ENCODE measurements at places on chromosomes 6 and 20. TPM values are rescaled to one million over a fixed set of nuclear protein-coding genes. Genes with fewer than 3 reads are reported as not detected.

GRCh38 chr6:12064538-12065071, 52.5 kb downstream of the HIVEP1 start:
- H3K27me3 ChIP-seq = no peaks in the 10 kb centered on the region
- DNase-seq = no peak
- no peak overlapping the region for H3K4me3 ChIP-seq
- H3K4me1 ChIP-seq = no peaks in the 10 kb centered on the region
- no peak overlapping the region for H3K27ac ChIP-seq

DNA sequence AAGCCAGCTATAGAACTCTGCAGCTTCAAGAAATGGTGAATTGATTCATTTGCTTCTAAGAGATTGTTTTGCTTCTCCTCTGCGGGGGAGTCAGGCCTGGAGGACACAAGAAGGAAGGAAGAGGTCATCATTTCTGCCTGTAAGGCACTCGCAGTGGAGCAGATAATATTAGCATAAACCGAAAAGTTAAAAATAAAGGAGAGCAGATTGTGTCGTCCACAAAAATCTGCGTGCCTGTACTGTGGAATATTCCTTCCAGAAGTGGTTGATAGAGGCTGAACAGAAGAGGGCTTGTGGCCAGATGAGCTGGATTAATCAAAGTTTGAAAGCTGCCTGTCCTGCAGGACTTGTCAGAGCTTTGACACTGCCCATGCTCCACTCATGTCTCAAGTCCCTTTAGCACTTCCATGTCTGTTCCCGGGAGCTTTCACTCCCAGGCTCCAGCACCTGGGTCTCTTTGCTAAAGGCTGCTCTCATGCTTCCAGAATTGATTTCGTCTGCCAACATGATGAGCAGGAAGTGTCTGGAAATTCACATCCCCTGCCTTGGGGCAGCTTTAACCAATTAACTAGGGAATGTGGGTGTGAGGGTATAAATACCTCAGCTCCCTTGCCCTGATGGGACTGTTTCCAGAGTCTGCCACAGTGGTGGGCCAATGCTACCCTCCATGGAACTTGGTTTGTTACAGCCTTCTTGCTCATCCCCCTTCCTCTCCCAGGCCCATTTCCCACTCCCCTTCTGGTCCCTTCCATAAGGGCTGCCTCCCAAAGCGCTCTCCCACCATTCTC, 65.1 kb upstream of the STX16 start:
- H3K4me1 ChIP-seq = no peaks in the 10 kb centered on the region
- no peak overlapping the region for H3K4me3 ChIP-seq
- 0 out of 2 replicates have a peak, but pooled peaks cover 4% of the 10 kb centered on the region for H3K27me3 ChIP-seq
- no peaks in the 10 kb centered on the region for H3K36me3 ChIP-seq
- H3K27ac ChIP-seq = no peak overlapping the region

GRCh38 chr20:42338294-42339201, 720.4 kb upstream of the CHD6 start:
- H3K36me3 ChIP-seq = no peaks in the 10 kb centered on the region
- no peak overlapping the region for H3K27ac ChIP-seq
- H3K4me1 ChIP-seq = no peaks in the 10 kb centered on the region
- no peak overlapping the region for H3K4me3 ChIP-seq

DNA sequence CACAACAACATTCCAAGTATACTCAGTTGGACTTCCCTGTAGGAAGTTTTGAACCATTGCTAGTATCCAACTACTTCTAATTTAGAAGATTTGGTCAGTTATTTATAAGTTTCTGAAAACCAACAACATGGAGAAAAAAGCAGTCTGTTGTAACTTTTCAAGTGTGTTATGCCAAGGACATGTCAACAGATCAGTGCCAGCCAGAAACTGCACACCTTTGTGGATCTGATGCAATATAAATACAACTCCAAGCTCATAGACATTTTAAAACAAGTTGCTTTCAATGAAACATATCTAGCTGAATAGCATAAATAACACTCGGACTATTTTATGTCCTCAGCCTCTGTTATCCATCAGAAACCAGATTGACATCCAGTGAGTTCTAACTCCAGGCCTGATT, 58.3 kb upstream of the CARMIL1 start:
- no peak overlapping the region for H3K27ac ChIP-seq
- no peak for DNase-seq

GRCh38 chr6:69232008-69232407, 564.8 kb downstream of the LMBRD1 start:
- no peaks in the 10 kb centered on the region for H3K4me1 ChIP-seq
- no peaks in the 10 kb centered on the region for H3K27me3 ChIP-seq
- H3K36me3 ChIP-seq = no peaks in the 10 kb centered on the region
- no peak overlapping the region for H3K4me3 ChIP-seq
- H3K27ac ChIP-seq = no peak overlapping the region

DNA sequence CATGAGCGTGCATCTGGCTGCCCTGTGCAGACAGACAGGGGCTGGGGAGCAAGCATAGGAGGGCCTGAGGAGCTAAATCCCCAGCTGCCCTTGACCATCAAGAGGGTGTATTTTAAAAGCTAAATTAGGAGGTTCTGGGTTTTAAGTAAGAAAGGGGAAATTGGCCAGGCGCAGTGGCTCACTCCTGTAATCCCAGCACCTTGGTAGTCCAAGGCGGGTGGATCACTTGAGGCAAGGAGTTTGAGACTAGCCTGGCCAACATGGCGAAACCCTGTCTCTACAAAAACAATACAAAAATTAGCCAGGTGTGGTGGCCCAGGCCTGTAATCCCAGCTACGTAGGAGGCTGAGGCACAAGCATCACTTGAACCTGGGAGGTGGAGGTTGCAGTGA, 27.8 kb downstream of the SERPINB6 start:
- no peak overlapping the region for H3K27ac ChIP-seq
- H3K4me1 ChIP-seq = no peaks in the 10 kb centered on the region
- DNase-seq = no peak

PEX7 gene
- total RNA-seq = 5.6 TPM

MRPS18B gene
- 86.8 TPM for total RNA-seq

ZNF165 gene
- total RNA-seq = 10.5 TPM

ABHD12 gene
- 72.6 TPM for total RNA-seq

Measured in PC-9 (cell line).